ENCODE measurements at places on chromosomes 3 and 15. TPM values are rescaled to one million over a fixed set of nuclear protein-coding genes. Genes with fewer than 3 reads are reported as not detected.

DNA sequence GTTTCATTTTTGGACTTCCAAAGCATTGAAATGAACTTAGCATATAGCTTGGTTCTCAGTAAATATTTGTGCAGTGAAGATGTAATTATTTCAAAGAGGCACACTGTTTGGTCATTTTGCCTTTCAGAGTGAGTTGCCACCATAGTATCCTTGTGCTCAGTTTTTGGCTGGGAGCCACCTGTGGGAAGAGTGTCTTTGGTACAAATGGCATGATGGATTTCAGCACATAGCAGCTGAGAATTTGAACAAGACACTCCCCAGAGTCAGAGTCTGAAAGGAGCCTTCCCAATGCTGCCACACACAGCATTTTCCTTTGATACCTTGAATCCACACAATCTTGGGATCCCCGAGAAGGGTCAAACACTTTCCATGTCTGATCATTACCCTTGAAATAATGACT is 897.2 kb upstream of the ARPP21 start:
- DNase-seq: no peak

DNA sequence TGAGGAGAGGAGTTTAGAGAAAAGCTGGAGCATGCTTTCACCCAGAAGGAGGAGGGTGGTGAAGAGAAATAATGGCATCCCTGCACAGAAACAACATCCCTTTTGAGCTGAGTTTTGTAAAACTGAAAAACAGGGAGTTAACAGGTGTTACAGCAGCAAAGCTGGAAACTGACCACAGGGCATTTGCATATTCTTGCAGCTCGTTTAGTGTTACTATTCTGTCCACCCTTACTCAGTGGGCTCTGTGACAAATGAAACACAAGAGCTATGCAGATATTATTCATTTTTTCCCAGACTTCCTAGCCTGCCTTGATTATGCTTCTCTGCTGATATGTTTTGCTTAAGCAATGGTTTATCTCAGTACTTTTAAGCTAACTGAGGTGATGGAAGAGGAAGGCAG is 272.0 kb downstream of the NEK10 start:
- no peak for DNase-seq

DNA sequence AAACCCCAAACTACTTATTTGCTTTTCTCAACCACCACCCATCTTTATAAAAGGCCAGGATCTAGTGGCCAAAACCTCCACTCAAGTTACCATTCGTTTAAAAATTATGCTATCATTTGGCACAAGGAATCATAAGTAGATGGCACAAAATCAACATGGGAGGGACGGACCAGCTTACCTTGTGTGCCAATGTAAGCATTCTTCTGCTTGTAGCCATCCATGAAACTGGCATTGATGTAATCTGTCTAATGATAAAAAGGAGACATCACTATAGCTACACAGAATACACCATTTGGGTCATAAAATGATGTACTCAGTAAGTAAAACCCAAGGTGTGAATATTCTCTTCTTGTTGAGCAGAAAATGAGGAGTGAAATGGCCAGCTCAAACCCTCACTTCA is 28.2 kb upstream of the SIN3A start:
- DNase-seq: no peak

GRCh38 chr15:35491999-35492398 is 54.0 kb downstream of the DPH6 start:
- no peak for DNase-seq

DNA sequence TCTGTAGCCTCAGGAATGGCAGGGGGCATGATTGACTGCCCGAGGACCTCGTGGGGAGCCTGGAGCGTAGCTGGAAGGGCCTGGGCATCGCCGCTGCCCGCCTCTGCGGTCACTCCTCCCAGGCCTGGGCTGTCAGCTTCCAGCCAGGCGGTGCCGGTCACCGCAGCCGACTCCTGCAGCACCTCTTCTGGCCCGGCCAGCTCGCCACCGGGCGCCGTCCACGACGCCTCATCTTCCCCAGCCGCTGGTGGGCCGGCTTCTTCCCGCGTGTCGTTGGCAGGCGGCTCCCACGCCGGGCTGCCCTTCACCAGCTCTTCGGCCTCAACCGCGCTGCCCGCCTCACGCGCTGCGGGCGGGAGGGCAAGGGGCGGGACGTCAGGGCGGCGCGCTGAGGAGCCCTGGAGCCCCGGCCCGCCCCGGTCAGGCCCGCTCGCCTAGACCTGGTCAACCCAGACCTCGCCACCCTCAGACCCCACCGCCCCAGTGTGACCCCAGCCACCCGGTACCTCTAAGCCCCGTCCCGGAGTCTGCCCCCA is 1.0 kb downstream of the CSPG5 start:
- peak; percentile 45 for DNase-seq

GRCh38 chr3:37032961-37033360 is 39.6 kb downstream of the MLH1 start:
- DNase-seq: no peak

- DNase-seq: no peak
Observed at GRCh38 chr15:36832774-36833463, 253.5 kb downstream of the CDIN1 start.

DNA sequence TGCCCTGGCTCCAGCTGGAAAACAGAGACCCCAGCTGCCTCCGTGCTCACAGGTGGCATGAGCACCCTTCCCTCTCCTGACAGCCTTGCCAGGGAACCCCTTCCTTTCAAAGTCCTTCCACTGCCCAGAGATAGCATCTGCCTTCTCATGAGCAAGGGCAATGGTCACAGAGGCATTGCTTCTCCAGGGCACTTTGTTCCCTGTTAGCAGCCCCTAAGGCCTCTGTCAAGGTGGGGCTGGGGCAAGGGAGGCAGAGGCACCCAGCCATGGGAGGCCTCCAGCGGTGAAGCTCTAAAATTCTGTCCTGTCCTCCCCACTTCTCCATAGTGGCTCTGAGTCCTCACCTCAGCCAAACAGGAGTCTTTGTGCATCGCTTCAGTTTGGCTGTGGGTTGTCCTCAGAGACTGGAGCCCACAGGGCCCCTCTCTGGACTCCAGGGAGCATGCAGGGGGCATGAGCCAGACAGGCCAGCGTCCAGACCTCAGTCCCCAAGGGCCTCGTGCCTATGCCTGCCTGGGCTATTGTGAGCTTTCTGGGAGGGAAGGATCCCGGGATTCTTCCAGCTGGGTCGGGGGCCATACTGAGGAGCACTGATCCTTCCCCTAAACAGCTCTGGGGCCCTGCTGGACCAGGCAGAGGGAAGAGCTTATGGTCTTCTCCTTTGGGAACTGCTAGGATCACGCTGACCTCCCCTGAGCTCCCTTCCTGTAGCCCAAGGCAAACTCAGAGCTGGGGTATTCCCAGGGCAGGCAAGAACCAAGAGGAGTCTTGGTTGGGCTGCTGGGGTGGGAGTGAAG is 106.6 kb downstream of the DNAJB8 start:
- no peak for DNase-seq

- no peak for DNase-seq
Observed at GRCh38 chr15:59298225-59298853, 74.3 kb downstream of the MYO1E start.

- no peak for DNase-seq
Observed at GRCh38 chr15:52349052-52349700, 53.6 kb upstream of the MYO5C start.

DNA sequence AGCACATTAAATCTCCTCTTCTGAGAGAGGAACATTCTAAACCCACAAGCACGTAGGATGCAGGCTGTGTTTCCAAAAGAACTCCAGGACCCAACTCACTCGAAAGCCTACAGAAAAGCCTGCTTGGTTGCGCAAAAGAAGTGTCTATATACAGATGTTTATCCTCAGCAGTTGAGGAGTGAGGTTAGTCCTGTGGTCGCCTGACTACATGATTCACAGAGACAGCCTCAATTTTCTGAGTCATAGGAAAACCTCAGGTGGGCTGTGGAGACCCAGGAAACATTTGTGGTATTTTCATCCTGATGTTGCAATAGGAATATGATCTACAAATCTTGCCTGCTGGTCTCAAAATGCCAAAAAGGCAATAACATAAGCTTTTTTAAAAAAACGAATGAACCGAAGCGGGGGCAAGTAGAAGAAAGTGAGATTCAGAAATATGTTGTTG is 183.8 kb upstream of the THRB start:
- DNase-seq: no peak

DNA sequence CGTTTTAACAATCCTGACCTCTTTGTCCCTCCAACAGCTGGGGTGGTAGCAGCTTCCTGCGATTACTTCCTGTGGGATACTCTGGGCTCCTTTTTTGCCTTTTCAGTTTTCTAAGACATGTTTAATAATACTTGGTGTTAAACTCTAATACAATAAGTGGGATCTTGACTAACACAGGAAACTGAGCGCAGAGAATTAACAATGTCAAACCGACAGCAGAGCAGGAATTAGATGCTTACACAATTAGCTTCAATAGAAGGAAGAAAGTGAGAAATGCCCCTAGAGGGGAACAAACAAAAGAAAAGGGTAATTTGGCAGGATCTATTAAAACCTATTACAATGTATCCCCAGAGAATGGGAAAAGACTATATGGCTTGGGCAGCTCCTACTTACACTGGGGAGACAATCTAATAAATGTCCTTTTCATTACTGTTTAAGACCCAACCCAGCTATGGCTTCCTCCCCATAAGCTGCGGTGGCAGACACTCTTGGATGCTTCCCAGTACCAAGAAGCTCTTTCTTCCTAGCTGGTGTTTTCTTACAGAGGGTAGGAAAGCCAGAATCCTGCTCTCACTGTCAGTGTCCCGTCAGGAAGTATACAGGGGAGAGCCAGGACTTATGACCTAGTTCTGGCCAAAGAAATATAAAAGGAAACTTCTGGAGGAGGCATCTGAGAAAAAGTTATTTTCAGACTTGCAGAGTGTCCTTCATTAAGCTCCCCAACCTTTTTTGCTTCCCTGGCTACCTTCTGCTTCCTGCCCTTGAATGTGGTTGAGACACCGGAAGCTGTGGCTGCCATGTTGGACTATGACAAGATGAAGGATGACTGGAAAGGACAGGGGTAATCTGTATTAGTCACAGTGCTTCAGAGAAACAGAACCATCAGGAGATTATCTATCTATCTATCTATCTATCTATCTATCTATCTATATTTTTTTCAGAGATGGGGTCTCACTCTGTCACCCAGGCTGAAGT is 194.1 kb upstream of the KBTBD8 start:
- peak; percentile 29 for DNase-seq

GRCh38 chr3:65927576-65927975 is 111.1 kb downstream of the MAGI1 start:
- DNase-seq: no peak

DNA sequence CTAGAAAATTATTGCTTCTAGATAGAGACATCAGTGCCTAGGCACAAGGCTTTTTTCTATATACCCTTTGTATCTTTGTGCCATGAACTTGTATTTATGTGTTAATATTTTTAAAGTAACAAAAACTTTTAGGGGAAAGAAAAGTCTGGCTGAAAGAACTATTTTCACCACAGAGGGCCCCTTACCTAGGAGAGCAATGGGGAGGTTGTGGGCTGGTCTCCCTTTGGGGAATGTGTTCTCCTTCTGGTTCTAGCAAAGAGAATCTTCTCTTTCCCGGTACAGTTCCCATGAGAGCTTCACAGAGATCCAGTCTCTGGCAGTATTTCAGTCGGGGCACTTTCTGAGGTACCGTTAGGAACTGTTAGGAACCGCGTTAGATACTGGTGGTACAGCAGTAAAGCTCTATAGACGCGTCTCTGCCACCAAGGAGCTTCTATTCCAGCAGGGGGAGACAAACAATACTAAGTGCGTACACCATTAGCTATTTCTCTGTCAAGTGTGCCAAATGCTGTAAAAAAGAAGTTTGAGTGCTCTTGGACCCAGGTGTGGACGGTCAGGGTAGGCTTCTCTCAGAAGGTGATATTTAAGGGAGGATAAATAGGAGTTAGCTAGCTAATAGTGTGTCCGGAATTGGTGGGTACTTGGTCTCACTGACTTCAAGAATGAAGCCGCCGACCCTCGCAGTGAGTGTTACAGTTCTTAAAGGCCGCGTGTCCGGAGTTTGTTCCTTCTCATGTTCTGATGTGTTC is 4.6 kb upstream of the EPB42 start:
- DNase-seq: no peak

DNA sequence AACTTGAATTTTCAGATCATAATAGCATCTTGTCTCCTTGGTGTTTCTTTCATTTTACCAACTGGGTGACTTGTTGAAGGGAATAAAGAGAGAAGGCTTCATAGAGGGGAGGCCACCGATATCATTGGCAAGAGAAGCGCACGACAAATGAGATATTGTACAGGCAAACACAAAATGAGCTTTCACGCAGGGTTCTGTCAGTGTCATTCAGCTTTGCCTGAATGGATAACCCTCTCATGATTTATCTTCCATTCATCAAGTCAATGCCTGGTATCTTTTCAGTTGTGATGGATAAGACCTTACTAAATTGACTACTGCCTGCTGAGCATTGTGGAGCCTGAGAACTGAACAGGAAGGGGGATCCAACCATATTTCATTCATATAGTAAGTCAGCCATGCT is 188.6 kb upstream of the EPHA3 start:
- no peak for DNase-seq

DNA sequence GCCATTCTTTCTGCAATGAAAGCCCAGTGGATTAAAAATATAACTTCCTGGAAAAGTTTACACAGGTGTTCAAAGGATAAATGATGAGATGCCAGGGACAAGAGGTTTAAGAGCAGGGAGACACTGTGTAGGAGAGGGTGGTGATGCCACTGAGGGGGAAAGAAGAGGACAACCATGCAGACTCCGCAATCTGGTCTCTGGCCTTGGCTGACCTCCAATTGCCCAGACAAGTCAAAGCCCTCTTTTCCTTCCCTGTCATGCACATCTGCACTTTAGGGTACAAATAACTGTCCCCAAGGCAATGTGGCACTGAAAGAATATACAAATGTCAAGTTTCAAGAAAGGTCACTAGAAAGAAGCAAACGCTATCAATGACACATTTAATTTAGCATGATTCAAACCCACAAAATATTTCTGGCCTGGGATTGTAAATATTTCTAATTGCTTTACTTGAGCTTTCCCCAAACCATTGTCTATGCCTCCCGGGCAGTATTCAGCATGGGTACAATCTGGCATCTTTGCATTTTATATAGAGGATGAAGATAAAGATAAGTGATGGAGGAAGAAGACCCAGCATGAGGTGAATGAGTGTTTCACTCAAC is 319.4 kb downstream of the PLCL2 start:
- no peak for DNase-seq

Gene GOLGA6A
- total RNA-seq: 0.06 TPM

Gene CHP1
- total RNA-seq: 171 TPM

Gene ISLR
- total RNA-seq: 30.2 TPM

Gene SEMA3F
- total RNA-seq: 39.9 TPM

Gene CLRN1
- not detected for total RNA-seq

Gene CPLX3
- total RNA-seq: not detected

Gene CADPS
- 0.98 TPM for total RNA-seq

Gene GRK7
- total RNA-seq: not detected

Gene PCOLCE2
- total RNA-seq: 1.9 TPM

Gene B4GALT4
- 23.1 TPM for total RNA-seq

Gene RAB11A
- total RNA-seq: 249 TPM

Gene CFAP100
- not detected for total RNA-seq

Gene AMIGO3
- not detected for total RNA-seq

Gene SI
- total RNA-seq: not detected

Gene SERINC4
- 0.13 TPM for total RNA-seq

Gene GP9
- total RNA-seq: not detected

Gene PIERCE2
- total RNA-seq: 2.7 TPM

Gene SCG5
- total RNA-seq: 1.3 TPM

Gene RTP1
- total RNA-seq: not detected

Gene CELSR3
- 2.0 TPM for total RNA-seq
